ENCODE measurements at places on chromosomes 2 and 18. TPM values are rescaled to one million over a fixed set of nuclear protein-coding genes. Genes with fewer than 3 reads are reported as not detected.
A peak's percentile ranks its signal among the peaks of the same experiment; 100 is the strongest.

- no peak for DNase-seq
Observed at GRCh38 chr2:118838741-118839455, 8.6 kb downstream of the EN1 start.

The AKAIN1 gene
- not detected for total RNA-seq

The ALLC gene
- not detected for total RNA-seq

- no peak for DNase-seq
Observed at GRCh38 chr18:43994381-43994780, 686.3 kb upstream of the SETBP1 start.

- DNase-seq: no peak
Observed at GRCh38 chr18:62338446-62339105, 13.5 kb downstream of the TNFRSF11A start.

The SLC30A3 gene
- total RNA-seq: not detected

DNA sequence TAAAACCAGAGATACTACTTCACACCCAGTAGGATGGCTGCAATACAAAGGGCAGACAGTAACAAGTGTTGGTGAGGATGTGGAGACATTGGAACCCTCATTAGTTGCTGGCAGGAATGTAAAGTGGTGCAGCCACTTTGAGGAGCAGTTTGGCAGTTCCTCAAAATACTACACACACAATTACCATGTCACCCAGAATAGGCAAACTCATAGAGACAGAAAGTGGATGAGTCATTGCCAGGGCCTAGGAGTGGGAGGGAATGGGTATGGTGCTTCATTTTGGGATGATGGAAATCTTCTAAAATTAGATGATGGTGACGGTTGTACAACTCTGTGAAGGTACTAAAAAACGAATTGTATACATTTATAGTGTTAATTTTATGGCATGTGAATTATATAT lies 54.8 kb downstream of the ATP9B start:
- no peak for DNase-seq

- no peak for DNase-seq
Observed at GRCh38 chr2:8679827-8680731, 1.8 kb upstream of the ID2 start.

DNA sequence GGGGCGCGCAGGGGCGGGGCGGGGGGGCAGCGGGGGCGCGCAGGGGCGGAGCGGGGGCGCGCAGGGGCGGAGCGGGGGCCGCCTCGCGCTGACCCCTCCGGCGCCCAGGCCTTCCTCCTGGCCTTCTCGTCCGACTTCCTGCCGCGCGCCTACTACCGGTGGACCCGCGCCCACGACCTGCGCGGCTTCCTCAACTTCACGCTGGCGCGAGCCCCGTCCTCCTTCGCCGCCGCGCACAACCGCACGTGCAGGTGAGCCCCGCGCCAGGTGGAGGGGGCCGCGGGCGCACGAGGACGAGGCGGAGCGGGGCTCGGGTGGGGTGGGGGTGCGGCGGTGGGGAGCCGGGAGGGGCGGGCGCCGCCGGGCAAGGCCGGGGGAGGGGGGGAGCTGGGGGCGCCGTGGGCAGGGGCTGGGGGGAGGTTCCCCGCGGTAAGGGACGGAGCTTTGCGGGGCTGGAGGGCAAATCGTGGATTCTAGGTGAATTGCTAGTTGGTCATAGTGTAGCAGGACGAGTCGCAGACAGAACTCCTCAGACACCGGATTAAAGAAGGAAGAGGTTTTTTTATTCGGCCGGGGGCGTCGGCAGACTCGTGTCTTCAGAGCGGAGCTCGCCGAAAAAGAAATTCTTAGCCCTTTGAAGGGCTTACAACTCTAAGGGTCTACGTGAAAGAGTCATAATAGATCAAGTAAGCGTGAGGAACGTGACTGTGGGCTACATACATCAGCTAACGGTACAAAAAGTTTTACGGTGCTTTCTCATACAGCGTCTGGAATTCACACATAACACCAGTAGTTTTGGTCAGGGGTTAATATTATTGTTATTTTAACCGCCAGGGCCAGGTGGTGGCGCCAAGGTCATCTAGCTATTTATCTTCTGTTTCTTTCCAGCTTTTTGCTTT lies 29.9 kb downstream of the ANO7 start:
- peak; percentile 37 for DNase-seq
